ENCODE measurements at places on chromosomes 1 and 21. TPM values are rescaled to one million over a fixed set of nuclear protein-coding genes. Genes with fewer than 3 reads are reported as not detected.

Gene PROX1
- total RNA-seq = 0.02 TPM

Gene SELENBP1
- not detected for total RNA-seq

Gene HPCA
- not detected for total RNA-seq

Gene CCT8
- 435 TPM for total RNA-seq

DNA sequence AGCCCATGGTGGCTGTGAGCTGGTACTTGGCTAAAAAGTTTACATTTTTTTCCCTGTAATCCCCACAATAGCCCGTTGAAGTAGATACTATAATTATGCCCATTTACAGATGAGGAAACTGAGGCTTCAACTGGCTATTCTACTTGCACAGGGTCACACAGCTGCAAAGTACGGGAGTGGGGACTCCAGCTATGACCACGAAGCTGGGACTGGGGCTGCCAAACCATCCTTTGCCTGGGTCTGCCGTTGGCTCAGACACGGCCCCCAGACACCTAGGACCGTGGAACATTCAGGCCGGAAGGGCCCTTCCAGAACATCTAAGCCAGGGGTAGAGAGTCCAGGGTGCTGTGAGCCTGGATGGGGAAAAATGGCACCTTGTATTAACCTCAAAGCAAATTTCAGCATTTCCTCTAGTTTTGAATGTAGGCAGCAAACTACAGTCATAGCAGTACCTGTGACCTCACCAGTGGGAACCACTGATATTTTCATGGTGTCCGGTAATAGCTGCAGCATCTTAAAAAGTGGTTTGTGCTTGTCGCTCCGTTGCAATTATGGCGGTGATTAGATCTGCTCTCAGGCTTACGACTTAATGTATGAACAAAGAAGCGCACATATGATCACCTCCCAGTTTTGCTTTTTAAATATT lies 4.3 kb downstream of the TP73 start:
- peak; percentile 48 for DNase-seq

DNA sequence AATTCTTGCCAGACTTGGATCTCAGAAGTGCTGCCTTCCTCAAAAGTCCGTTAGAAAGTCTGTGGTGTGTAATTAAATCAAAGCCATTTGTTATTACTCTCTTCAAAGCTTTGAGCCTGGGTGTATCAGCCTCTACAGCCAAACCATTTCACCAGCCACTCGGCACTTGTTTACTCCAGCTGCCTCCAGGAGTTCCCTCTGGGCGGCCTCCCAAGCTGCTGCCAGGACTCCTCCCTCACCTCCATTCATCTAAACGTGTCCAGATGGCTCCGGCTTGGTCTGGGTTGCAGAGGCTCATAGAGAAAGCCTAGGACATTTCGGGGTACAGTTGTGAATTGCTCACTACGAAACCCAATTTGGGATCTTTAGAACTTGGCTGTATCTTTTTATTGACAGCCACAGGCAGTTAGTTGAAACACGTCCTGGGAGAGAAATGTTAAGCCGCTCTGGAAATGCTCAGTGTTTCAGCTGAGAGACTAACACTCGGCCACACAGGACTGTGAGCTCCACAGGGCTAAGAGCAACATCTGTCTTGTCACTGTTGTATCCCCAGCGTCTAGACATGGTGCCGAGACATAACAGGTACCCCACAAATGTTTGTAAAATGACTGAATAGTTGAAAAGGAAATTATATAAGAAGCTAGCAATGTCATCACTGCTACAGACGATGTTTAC lies 116.9 kb upstream of the NGF start:
- DNase-seq = no peak

DNA sequence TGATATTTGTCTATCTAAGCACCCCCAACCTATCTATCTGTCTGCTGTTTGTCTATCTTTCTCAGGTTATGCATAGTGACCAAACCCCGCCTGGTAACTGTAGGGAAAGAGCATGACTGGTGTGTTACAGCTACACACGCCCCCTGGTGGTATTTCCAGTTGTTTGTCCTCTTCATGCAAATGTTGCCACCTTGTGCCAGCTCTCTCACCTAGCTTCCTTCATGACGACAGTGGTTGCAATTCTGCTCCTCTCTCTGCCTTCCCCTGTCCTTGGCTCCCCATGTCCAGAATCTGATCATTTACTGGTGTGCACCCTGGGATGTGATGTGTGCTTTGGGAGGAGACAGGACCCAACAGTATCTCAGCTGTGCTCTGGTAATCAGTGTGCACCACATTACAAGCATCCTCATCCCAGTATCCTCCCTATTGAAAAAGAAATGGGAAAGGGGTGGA lies 8.1 kb upstream of the INKA2 start:
- DNase-seq = peak; percentile 80

GRCh38 chr1:162185314-162186025 lies 116.0 kb downstream of the NOS1AP start:
- DNase-seq = no peak

GRCh38 chr1:235500971-235501540 lies 3.2 kb downstream of the B3GALNT2 start:
- no peak for DNase-seq

- DNase-seq = no peak
These were observed 199.4 kb upstream of the PTBP2 start for GRCh38 chr1:96521994-96522760.

DNA sequence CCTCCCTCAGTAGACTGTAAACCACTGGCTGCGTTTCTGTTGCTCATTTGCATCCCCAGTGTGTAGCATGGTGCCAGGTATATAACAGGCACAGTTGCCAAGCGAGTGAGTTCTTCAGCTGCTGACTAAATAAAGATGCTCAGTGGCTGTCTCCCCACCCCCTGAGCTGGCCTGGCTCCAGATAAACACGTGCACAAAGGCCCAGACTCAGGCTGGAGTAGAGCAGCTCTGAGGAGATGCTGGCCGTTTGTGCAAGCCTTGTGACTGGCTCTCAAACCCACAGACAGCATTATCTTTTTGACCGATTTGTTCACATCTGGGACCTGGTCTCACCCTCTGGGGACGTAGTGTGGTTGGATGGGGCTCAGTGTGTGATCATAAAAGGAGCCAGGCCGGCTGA lies 7.1 kb downstream of the CHRNB2 start:
- DNase-seq = peak; percentile 32

GRCh38 chr1:9906466-9906865 lies 3.6 kb downstream of the CTNNBIP1 start:
- no peak for DNase-seq

- DNase-seq = no peak
These were observed 39.0 kb downstream of the ZZZ3 start for GRCh38 chr1:77643456-77643855.

GRCh38 chr1:75725861-75726361 lies 1.4 kb downstream of the ACADM start:
- no peak for DNase-seq

Measured in activated CD4-positive, alpha-beta memory T cell treated with anti-CD3 and anti-CD28 coated beads for 36 hours (primary cell).